ENCODE measurements at places on chromosomes 4 and X.

GRCh38 chr4:163486321-163486720 is 8.2 kb upstream of the TMA16 start:
- DNase-seq = no peak

DNA sequence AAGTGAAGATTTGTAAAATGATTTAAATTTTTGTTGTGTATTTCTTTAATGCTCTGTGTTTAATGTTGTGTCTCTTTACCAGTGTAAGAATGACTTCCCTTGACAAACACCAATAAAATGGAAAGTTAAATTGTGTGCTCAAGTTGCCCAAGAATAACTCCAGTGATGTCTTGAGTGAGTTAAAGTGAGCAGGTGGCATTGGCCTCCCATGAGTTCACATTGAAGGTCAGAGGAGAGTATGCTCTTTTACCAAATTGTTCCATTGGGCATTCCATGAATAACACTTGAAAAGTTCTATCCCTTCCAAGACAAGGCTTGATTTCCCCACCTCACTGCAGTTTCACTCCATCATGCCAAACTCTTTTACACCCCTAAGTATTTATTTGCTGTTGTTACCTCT is 4.5 kb downstream of the ANXA5 start:
- no peak for DNase-seq

DNA sequence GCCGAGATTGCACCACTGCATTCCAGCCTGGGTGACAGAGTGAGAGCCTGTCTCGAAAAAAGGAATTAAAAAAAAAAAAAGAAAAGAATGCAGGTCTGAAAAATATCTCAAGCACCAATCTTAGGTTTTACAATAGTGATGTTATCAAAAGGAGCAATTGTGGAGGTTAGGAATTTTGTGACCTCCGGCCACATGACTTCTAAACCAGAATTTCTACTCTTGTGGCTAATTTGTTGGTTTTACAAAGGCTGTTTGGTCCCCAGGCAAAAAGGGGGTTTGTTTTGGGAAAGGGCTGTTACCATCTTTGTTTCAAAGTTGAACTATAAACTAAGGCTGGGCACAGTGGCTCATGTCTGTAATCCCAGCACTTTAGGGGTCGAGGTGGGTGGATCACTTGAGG is 15.4 kb upstream of the ZNF41 start:
- DNase-seq = no peak

DNA sequence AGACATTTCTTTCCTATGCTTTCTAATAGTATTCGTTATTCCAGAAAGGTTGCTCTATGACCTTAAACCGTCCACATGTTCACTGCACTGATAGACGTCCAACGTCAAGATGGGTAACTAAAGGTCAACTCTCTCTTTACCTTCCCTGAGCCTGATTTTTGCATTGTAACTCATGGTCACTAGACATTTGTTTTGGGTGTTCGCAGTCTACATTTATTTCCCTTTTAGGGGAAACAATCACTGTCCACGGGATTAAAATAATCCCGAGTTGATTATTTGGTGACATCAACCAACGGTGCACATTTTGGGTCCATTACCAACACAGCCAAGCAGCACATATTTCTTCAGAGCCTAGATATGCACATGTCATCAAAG is 540 bp upstream of the HADH start:
- no peak for DNase-seq

- DNase-seq = no peak
These were observed 53.8 kb downstream of the SYNPO2 start for GRCh38 chr4:118942465-118942864.

- peak; percentile 51 for DNase-seq
These were observed 25.3 kb downstream of the STIM2 start for GRCh38 chr4:26885912-26886274.

DNA sequence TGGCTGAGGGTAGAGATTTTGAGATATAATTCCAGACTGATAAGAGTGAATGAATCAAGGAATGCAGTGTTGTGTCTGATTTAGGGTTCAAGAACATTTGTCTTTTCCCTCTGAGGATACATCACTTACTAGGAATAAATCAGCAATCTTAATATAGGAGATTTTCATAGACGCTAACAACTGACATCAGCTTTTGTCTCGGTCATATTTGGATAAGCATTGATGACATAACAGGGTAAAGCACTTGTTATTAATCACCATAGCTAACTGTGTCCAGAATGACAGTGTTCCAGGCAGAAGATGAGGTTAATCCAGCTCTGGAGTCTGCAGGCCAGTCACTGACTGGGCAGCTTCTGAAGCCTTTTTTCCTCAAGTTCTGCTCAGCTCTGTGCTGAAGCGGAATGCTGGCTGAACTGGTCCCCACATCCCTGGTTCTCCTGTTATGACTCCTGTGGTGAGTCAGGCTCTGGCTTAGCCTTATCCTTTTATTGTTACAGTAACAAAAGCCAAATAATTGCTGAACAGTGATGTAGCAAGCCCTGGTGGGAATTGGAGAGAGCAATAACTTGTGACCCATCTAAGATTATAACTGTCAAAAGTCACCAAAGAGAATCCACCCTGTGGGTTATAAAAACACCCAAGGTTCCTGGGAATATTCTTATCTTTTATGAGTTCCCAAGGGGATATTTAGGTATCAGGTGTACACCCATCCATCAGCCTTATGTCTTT is 41.8 kb downstream of the FNIP2 start:
- no peak for DNase-seq

DNA sequence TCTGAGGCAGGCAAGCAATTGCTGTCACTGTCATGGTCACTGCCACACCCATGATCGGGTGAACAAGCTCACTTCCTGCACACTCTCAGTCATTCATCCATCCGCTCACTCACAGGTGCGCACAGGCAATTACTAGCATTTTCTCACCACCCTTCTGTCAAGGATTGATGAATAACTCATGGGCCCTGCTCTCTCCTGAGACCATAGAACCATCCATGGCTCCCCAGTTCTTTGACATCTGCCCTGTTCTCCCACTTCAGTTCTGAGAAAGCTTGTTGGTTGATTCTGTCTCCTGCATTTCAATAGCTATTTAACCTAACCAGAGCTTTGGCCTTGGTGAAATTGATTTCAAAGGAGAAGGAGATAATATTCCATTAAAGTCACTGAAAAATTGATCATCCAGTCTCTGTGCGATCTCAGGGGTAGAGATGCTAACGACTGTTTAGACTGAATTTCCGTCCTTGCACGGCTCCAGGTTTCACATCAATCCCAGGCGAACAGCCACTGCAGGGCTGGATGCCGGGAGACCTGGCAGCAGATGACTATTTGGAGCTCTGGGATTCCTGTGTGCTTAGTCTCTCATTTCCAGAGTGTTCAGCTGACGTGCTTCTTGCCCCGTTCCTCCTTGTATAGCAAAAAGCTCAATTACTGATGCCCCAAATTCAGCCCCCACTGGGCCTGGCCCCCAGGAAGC is 36.9 kb upstream of the ADRA2C start:
- no peak for DNase-seq

GRCh38 chr4:108466936-108467902 is 153.2 kb upstream of the RPL34 start:
- no peak for DNase-seq

- peak; percentile 16 for DNase-seq
These were observed 1.1 kb upstream of the HPSE start for GRCh38 chr4:83335701-83336100.

- DNase-seq = no peak
These were observed 217.0 kb downstream of the SOWAHB start for GRCh38 chr4:76680952-76681351.

DNA sequence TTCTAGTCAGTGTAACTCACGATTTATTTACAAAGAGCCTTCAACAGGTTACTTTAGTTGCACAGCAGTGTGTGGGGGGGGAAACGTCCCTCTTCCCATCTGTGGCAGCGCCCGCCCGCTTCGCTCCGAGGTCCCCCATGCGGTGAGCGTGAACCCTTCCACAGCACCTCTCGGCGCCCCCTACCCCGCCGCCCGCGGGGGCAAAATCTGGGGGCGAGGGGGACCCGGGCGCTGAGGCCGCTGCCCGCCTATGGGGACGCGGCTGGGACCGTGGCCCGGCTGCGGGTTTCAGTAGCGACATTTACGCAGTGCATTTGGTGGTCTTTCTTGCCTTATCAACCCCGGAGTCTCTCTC is 6.4 kb downstream of the NKX6-1 start:
- no peak for DNase-seq

- DNase-seq = no peak
These were observed 48.6 kb downstream of the MAGEA9 start for GRCh38 chrX:149830192-149830873.

GRCh38 chr4:146371812-146372211 is 149.9 kb downstream of the SLC10A7 start:
- DNase-seq = no peak

GRCh38 chrX:34849371-34849770 is 93.2 kb upstream of the FAM47B start:
- no peak for DNase-seq

- DNase-seq = no peak
These were observed 122.9 kb upstream of the RASGEF1B start for GRCh38 chr4:81594490-81595159.

DNA sequence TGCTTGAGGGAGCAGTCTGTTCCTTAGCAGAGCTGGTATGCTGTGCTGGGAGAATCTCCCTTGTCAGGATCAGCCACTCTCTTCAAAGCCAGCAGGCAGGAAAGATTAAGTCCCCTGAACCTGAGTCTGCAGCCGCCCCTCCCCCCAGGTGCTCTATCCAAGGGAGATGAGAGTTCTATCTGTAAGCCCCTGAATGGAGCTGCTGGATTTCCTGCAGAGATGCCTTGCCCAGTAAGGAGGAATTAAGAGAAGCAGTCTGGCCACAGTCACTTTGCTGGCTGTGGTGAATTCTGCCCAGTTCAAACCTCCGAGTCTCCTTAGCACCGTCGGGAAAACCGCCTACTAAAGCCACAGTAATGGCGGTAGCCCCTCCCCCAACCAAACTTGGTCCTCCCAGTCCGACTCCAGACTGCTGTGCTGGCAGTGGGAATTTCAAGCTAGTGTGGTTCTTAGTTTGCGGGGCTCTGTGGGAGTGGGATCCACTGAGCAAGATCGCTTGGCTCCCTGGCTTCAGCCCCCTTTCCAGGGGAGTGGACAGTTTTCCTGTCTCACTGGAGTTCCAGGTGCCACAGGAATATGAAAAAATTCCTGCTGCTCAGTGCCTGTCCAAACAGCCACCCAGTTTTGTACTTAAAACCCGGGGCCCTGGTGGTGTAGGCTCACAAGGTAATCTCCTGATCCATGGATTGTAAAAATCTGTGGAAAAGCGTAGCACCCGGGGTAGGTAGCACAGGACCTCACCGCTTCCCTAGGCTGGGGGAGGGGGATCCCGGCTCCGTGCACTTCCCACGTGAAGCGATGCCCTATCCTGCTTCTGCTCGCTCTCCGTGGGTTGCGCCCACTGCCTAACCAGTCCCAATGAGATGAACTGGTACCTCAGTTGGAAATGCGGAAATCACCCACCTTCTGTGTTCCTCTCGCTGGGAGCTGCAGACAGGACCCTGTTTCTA is 38.0 kb downstream of the RAB28 start:
- DNase-seq = no peak

DNA sequence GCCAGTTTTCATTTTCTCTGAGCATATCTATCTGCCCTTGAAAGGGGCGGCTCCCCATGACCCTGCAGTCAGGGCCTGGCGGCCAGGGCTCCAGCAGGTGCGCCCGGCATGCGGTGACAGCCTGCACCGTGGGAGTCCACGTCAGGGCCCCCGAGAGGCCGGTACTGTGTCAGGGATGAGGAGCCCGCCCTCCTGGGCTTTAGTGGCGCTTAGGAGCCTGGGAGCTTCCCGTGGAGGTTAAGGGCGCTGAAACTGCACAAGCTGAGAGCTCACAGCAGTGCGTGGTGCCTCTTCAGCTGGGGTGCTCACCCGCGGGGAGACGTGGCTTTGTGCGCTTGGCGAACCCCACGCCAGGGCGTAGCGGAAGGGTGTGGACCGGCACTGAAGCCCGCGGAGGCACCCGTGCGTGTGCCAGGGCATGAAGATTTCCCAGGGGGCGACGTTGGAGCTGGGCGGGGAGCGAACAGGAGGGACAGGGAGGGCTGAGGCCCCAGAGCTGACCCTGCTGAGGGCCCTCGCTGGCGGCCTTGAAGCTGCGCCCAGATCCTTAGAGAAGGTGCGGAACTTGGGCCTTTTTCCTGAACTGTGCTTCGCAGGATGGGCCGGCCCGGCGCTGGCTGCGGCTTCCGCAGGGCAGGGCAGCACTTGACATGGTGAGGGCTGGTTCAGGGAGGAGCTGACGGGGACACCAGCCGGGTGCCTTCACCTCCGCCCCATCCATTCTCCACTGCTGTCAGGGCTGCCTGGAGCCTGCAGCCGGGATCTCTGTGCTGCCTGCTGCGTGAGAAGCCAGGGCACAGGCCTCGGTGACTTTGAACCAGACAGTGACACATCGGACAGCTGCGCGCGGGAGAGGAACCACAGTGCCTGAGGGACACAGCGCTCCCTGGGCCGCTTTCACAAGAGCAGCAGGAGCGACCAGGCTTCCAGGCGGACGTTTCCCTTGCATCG is 32.9 kb downstream of the HTT-AS start:
- no peak for DNase-seq

- DNase-seq = no peak
These were observed 1.2 kb upstream of the HTN3 start for GRCh38 chr4:70027011-70027410.

GRCh38 chrX:47384502-47384901 is 14.1 kb downstream of the ZNF157 start:
- peak; percentile 72 for DNase-seq

GRCh38 chr4:61786211-61786610 is 586.1 kb downstream of the ADGRL3 start:
- DNase-seq = no peak

DNA sequence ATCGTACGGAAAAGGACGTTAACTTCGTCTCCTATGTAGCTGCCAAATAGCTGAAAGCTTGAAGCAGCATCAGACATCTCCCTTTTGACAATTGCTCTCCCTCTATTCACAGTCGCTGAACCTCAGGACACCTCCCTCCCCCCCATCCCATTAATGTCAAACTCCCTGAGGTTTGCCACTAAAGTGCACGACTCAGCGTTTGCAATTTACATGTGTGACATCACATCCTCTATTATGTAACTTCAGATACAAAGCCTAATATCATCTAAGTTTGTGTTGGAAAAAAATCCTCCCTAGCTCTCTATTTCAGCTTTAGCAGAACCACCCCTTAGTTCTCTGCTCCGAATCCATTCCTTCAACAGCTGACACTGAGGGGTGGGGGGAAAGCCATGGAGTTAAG is 5.5 kb upstream of the NR3C2 start:
- DNase-seq = no peak

DNA sequence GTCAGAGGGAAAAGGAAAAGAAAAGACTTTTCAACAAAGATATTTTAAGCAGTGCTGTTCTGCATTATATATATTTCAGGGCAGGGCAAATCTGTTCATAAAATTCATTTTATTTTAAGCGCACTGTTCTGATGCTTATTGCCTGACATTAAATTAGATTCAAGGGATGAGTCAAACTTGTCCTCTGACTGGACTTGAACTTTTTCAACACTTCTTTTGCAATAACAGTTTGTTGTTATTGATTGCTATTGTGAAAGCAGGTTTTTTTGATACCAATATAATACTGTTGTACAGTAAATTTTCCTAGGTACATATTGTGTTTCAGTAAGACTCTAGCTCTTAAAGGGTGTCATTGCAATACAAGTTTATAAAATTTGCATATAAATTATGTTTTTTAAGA is 481.3 kb downstream of the NAF1 start:
- no peak for DNase-seq

GRCh38 chrX:48002929-48003328 is 860 bp downstream of the ZNF182 start:
- no peak for DNase-seq

Measured in globus pallidus (tissue), 1 donor.